ENCODE measurements at places on chromosomes 13 and 19.

GRCh38 chr19:16721051-16721450 lies 1.4 kb downstream of the NWD1 start:
- DNase-seq = no peak

GRCh38 chr13:30776661-30777060 lies 41.3 kb downstream of the ALOX5AP start:
- DNase-seq = no peak

DNA sequence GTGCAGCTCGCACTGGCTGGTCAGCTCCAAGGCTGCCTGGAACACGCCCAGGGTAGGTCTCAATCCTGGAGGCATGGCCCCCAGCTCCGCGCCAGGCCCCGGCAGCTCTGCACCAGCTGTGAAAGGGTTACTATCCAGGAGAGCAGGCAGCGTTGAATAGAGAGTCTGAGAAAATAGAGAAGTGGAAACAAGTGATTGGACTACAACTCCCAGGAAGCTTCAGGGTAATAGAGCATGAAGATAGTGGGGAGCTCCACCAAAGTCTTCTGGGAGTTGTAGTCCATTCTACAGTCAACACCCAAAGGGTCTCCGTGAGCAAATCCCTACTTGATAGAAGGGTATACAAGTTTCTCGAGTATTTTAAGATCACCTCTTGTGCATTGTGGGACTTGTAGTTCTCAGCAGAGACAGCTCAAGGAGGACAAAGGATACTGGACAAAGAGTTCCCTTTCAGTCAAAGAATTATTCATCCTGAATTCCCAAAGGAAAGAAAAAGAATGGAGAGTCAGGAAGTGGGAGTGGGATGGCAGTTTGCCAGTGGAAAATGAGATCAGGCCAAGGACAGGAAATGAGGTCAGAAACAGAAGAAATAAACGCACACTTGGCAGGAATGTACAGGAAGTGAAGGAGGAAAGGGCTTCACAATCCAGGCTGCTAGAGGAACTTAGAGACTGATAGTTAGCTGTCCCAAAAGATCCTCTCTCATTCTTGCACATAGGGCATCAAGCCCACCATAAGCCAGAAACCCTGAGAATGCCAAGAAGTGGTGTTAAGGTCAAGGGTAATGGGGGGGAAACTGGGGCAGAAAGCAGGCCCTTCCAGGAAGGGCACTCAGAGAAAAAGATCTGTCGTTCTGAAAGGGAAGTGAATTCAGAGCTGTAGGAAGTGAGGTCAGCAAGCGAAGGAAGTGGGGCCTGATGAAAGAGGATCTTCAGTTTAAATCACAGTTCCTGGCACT lies 5.5 kb upstream of the MAMSTR start:
- DNase-seq = no peak

DNA sequence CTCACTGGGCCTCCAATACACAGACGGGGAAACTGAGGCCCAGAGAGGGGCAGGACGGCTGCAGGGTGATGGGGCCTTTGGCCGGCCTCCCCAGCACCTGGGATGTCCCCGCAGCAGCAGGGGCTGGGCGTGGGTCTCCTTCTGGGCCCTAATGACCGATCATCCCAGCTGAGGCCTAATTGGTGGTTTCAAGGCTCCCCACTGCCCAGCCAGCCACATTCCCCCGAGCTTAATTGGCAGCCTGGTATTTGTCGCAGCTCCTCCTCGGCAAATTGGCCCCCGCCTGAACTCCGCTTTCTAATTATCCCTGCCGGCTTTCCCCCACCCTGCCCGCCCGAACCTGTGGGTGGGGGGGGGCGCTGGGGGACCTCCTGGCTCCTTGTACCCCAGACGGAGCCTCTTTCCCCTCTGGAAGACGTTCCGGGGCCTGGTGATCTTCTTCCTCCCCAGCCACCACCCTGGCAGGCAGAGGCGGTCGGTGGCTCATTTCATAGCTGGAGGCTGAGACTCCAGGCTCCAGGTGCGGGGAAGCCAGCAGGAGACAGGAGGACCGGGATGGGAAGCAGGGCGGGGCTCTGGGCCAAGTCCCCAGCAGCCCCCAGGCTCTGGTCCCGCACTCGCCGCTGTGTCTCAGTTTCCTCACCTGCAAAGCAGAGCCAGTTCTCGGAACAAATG lies 27.2 kb upstream of the WDR18 start:
- DNase-seq = no peak

- DNase-seq = no peak
These were observed 21.9 kb upstream of the TCF3 start for GRCh38 chr19:1674293-1674679.

- no peak for DNase-seq
These were observed 4.5 kb downstream of the CPB2 start for GRCh38 chr13:46100191-46100815.

GRCh38 chr19:7916103-7916954 lies 1.7 kb downstream of the TGFBR3L start:
- DNase-seq = peak; percentile 38

DNA sequence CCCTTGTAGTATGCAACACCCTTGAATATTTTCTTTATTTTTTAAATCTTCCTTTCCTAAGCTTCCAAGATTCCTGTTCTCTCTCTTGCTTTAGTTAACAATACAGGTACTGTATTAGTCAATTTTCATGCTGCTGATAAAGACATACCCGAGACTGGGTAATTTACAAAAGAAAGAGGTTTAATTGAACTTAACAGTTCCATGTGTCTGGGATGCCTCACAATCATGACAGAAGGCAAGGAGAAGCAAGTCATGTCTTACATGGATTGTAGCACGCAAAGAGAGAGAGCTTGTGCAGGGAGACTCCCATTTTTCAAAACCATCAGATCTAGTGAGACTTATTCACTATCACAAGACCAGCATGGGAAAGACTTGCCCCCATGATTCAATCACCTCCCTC lies 1024.3 kb downstream of the PCDH9 start:
- DNase-seq = no peak

DNA sequence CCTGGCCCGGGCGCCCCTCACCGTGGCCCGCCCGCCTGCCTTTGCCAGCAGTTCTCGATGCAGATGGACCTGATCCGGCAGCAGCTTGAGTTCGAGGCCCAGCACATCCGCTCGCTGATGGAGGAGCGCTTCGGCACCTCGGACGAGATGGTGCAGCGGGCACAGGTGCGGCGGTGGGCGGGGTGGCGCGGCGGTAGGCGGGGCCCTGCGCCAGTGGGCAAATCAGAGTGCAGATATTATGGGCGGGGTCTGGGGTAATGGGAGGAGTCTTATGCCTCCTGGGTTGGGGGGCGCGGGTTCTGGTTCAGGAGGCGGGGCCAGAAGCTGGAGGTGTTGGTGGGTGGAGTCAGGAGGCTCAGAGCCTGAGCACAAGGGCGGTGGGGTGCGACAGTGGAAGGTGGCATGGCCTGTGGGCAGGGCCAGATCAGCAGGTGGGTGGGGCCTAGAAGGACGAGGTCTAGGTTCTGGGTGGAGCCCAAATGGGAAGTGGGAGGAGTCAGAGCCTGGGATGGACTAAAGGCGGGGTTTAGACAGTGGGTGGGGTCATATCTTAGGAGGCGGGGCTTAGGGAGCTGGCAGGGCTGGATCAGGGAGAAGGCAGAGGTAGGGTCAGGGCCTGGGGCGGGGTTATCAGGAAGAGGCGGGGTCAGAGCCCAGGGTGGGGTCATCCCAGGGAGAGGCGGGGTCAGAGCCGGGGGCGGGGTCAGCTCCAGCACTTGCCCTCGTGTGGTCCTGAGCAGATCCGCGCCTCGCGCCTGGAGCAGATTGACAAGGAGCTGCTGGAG lies 5.6 kb downstream of the APC2 start:
- DNase-seq = peak; percentile 39

- peak; percentile 38 for DNase-seq
These were observed 1.9 kb upstream of the ZNF580 start for GRCh38 chr19:55638864-55639359.

DNA sequence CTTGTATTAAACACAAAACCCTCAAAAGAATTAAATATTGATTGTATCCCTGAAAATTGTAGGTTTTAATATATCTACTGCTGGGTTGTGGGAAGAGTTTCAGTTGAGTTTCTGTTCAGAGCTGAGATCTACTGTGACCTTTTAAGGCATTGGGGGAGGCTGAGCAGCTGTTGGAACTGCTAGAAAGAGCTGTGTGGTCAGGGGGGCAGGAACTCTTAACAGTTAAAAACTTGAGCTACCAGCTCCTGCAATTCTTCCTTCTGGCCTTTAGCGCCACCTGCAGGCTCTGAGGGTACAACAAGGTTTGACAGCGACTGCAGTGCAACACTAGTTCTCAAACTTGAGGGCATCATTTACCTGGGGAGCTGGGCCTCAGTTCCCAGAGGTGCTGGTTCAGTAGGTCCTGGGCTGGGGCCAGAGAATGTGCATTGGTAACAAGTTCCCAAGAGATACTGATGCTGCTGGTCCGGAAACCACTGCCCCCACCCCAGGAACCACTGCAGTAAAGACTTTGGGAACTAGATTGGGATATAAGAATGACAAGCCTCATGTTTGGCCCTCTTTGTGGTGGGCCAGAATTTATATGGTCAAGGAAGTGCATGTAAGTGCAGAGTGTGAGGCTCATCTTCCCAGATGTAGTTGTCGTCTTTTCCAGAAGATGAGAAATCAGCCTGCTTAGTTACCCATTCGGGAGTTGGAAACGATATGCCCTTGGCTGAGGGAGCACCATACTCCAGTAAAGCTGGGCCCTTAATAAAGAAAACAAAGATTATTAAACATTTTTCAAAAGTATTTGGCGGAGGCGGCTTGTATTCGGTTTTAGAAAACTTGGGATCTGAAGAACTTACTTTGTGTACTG lies 2.6 kb downstream of the RNASEH2B start:
- peak; percentile 71 for DNase-seq

DNA sequence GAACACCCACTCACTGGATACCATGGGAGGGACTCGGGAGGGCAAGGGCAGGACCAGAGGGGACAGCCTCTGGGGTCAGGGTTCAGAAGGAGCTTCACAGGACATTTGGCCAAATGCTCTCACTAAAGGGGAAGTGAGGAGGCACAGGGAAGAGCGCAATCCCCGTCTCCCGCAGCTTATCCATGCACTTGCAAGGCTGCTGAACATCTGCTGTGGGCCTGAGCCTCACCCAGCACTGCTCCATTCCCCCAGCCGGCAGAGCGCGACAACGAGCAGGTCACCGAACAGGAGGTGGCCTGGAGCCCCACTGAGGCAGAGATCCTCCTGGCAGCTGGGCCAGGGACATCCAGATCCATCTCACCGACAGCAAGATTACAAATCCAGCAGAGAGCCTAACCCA lies 23.3 kb downstream of the ELAVL1 start:
- DNase-seq = no peak

GRCh38 chr13:28564030-28564429 lies 69.1 kb upstream of the FLT1 start:
- DNase-seq = no peak

GRCh38 chr19:17495639-17496296 lies 15.7 kb upstream of the PGLS start:
- no peak for DNase-seq

- DNase-seq = no peak
These were observed 81.1 kb upstream of the SIAH3 start for GRCh38 chr13:45932676-45933075.

DNA sequence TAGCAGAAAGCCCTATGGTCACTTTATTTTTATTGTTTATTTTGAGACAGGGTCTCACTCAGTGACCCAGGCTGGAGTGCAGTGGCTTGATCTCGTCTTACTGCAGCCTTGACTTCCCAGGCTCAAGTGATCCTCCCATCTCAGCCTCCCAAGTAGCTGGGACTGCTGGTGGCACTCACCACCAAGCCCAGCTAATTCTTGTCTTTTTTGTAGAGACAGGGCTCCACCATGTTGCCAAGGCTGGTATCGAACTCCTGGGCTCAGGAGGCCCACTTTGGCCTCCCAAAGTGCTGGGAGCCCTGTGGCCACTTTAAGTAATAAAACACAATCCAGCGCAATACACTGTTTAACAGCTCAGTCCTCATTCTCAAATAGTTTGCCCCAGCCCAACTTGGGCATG lies 69.3 kb downstream of the NUFIP1 start:
- DNase-seq = no peak

GRCh38 chr13:68927387-68928026 lies 1180.1 kb upstream of the ATXN8OS start:
- DNase-seq = no peak

- no peak for DNase-seq
These were observed 39.9 kb downstream of the TMTC4 start for GRCh38 chr13:100634696-100635095.

GRCh38 chr19:8028951-8029491 lies 23.5 kb upstream of the CCL25 start:
- no peak for DNase-seq

GRCh38 chr19:48403606-48404005 lies 10.1 kb downstream of the GRIN2D start:
- no peak for DNase-seq

- no peak for DNase-seq
These were observed 54.5 kb downstream of the RAB20 start for GRCh38 chr13:110506859-110507566.
